ENCODE measurements at places on chromosomes 5 and 9.
A peak's percentile ranks its signal among the peaks of the same experiment; 100 is the strongest.

- DNase-seq = no peak
Observed at GRCh38 chr9:124118894-124119293, 107.3 kb downstream of the LHX2 start.

- DNase-seq = no peak
Observed at GRCh38 chr5:157381746-157382145, 78.3 kb upstream of the NIPAL4 start.

DNA sequence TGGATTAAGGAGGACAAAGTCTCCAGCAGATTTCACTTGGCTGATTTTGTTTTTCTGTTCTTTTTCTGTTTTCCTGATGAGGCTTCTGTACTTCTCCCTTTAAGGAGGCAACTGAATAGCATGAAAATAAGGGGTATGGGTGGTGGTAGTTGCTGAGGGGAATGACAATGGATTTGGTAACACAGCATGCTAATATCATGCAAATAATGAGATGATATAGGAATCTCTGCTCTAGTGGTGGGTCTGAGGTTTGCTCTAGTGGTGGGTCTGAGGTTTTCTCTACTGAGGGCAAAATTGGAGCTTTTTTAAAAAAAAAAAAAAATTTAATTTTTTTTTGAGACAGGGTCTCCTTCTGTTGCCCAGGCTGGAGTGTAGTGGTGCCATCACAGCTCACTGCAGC lies 139.7 kb downstream of the C9orf152 start:
- DNase-seq = no peak

GRCh38 chr5:1733369-1733768 lies 66.3 kb downstream of the MRPL36 start:
- DNase-seq = no peak

GRCh38 chr9:28720746-28721145 lies 1147.5 kb upstream of the C9orf72 start:
- DNase-seq = no peak

- no peak for DNase-seq
Observed at GRCh38 chr9:91897201-91897600, 52.8 kb downstream of the ROR2 start.

DNA sequence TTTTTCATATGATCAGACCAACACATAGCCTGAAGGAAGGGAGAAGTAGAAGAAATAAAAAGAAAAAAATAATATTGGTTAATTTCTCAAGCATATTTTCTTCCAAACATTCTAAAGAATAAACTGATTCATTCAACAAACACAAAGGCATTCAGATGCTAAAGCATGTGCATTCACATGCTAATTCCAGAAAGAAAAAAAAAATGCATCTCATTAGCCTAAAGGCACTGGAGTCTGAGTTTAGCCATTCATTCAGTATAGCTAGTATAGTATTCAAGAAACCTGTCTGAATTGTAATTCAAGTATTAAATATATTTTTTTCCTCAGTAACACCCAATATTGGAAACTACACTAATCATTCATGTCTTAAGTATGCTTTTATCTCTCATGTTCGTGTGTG lies 61.0 kb upstream of the FER start:
- DNase-seq = no peak

DNA sequence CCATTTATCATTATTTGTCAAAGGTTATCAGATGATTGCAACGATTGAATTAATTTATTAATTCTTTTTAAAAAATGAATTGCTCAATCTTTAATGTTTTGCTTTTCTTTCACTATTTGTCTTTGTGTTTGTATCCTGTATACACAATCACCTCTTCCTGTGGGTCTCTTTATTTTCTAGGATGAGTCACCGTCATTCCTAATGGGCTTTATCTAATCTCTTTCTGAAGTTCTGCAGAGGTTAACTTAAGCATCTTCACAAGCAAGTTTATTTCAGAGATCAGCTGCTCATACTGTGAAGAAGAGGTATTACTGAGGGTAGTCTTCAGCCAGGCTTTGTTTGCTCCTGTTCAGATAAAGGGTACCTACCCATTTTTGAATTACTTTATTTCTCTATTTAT lies 323.9 kb downstream of the NNT start:
- no peak for DNase-seq

- DNase-seq = no peak
Observed at GRCh38 chr5:179324760-179325295, 20.4 kb downstream of the ADAMTS2 start.

DNA sequence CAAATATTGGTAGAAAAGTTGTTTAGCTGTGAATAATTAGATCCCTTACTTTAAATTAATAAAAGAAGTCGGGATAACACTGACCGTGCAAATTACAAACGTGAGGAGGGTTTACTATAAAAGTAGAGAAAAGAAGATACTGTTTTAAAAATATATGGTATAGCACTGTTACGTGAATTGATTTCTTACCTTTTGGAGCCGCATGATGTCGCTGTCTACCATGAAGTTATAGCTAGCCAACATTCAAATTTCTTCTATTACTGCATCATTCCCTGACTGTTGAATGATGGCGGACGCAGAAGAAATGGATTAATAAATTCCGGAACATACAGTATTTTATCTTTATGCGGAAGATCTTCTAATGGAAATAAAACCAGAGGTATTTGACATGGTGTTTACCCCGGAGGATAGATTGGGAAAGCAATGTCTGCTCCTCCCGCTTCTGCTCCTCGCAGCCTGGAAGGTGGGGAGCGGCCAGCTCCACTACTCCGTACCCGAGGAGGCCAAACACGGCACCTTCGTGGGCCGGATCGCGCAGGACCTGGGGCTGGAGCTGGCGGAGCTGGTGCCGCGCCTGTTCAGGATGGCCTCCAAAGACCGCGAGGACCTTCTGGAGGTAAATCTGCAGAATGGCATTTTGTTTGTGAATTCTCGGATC lies at the start of gene PCDHA6:
Gene PCDHA6, plus strand, starts transcription at position 257 of the 658 bp plus-strand sequence. Its CDS starts 132 bp downstream, at position 389.
- DNase-seq = no peak

- no peak for DNase-seq
Observed at GRCh38 chr5:52817818-52818217, 30.1 kb downstream of the ITGA1 start.

- DNase-seq = no peak
Observed at GRCh38 chr9:85536076-85536475, 205.7 kb downstream of the AGTPBP1 start.

DNA sequence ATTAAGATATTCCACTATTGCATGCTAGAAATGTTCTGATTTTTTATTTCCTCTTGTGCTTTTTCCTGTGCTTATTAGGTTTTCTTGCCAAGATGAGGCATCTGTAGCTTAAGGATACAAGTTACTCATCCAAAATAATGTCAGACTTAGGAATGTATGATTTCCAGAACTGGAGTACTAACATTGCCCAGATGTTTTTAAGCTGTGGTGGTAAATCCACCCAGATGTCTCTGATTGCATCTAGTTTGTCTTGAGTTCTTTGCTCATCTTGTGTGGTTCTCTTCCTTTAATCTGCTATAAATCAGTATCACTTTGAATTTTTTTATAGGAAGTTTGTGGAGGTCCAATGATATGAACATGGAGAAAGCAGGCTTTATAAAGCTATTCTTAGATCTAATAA lies 337.5 kb upstream of the ZNF608 start:
- no peak for DNase-seq

- DNase-seq = peak; percentile 62
Observed at GRCh38 chr9:70412832-70413463, 1.5 kb downstream of the KLF9 start.

GRCh38 chr5:116622375-116623050 lies 47.9 kb upstream of the SEMA6A start:
- no peak for DNase-seq

- no peak for DNase-seq
Observed at GRCh38 chr5:178476972-178477754, 113.0 kb downstream of the COL23A1 start.

GRCh38 chr5:139747583-139748504 lies 47.8 kb upstream of the PSD2 start:
- DNase-seq = no peak

GRCh38 chr5:74665273-74665672 lies 19.8 kb upstream of the HEXB start:
- peak; percentile 29 for DNase-seq

DNA sequence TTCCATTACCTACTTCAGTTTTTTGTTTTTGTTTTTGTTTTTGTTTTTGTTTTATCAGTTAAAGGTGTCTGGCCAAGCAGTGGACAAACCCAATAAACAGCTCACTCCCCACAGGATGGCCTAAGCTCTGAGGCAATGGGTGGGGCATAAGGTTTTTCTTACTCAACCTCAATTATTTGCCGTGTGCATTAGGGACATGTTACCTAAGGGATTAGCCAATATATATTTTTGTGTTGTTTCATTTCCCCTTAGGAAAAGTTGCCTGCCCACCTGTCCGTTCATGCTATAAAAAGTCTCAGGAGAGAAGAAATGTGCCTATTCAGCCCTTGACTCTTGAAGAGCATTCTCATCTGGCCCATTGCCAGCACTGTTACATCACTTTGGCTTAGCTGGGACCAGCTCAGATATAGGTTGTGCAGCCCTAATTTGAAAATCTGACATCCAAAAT lies 7.3 kb downstream of the SH3RF2 start:
- DNase-seq = peak; percentile 51

DNA sequence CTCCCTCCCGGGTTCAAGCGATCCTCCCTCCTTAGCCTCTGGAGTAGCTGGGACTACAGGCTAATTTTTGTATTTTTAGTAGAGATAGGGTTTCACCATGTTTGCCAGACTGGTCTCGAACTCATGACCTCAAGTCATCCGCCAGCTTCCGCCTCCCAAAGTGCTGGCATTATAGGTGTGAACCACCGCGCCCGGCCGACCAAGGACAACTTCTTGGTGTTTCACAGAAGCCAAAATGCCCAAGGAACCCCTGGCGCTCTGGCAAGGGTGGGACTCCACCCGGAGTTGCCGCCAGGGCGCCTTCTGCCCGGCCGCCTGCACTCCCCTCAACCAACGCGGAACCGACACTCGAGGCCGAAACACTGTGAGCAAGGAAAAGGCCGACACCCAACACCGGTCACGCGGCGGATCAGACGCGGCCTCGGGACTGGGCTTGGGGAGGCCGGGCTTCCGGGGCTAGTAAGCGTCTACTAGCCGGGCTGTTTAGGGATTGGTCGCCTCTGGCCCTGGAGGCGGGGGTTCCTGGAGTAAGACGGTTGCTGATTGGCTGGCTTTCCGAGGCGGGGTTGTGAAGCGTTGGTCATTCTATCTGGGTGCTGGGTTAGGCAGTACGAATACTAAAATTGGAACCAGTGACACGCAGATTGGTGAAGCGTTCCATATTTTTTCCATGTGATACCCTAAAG lies 7.7 kb upstream of the CFAP157 start:
- no peak for DNase-seq

- DNase-seq = no peak
Observed at GRCh38 chr9:84271921-84272556, 68.5 kb downstream of the SLC28A3 start.

- DNase-seq = no peak
Observed at GRCh38 chr5:156762771-156763170, 87.3 kb upstream of the PPP1R2B start.

GRCh38 chr5:76082772-76083554 lies at the start of gene SV2C:
TSS of gene SV2C (plus strand) at chr5:76083383. CDS start at chr5:76131751, 48,368 bp downstream.
- DNase-seq = peak; percentile 50

- no peak for DNase-seq
Observed at GRCh38 chr5:126358525-126358924, 64.7 kb upstream of the GRAMD2B start.

GRCh38 chr9:77827104-77827784 lies 179.1 kb upstream of the GNA14 start:
- no peak for DNase-seq

DNA sequence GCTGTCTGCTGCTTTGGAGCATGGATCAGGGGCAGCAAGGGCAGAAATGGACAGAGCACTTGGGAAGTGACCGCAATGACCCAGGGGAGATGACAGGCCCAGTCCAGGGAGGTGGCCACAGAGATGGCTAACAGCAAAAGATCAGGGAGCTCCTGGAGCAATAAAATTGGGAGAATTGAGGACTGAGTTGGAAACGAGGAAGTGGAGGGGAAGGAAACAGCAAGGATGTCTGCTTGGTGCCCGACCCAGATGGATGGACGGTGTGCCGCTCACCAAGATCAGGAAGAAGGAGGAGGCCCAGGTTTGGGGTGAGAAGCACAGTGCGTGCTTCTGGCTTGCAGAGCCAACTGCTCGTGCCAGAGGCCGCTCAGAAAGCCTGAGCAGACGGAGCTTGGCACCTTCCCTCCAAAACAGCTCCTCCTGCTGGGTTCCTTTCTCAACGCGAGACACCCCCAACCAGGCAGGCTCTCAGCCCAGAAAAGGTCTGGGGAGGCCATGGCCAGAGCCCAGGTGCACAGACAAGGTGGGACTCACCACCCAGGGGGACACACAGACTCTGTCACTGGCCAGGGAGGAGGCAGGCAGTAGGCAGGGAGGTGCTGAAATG lies 1.7 kb upstream of the SLC34A1 start:
- no peak for DNase-seq

GRCh38 chr9:31065691-31066090 lies 1318.8 kb upstream of the ACO1 start:
- DNase-seq = no peak

DNA sequence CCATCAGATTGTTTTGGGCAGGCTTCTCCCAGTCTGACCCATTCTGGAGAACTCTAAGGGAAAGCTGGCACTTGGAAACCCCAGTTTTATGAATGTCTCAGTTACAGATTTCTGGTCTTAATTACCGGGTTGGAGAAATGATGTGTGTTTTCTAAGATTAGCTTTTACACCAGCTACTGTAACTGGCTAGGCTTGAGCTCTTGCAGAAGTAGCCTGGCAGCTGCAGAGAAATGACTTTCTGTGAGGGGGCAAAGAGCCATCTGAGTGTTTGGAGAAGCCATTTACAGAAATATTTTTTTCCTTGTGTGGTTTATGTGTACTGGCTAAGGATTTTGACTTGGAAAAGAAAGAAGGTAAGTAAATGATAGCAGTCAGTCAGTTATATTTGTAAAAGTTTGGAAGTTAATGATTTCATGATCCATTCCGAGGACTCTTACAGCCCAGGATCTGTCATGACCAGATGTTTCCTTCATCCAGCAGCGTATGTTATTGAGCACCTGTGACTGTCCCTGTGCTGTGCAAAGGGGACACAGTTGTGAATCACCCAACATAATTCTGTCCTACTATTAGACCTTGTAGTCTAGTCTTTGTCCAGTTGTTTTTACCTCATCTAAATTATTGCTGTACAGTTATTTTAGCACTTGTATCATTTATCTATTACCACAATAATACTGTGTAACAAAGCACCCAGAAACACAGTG lies 53.7 kb upstream of the GDNF start:
- no peak for DNase-seq

DNA sequence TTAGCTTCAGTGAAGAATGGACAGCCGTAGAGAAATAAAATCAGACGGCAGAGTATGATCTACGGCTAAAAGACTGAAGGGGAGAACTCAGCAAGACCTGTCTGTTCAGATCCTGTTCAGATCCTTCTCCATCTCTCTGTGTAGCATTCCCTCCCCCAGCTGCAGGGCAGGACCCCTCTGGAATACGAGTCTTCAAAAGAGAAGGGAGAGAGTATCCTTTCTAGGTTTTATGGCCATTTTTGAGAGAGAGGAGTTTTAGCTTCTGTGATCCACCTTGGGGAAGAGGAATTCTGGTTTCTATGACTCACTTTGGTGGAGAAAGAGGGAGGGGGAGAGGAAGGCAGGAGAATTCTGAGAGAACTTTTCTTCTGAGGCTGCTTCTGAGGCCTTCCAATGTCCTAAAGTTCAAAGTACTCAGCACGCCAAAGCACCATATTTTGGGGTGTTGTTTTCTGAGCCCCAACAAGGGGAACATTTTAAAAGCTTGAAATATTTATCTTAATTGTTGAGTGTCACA lies 194.4 kb upstream of the TLE4 start:
- DNase-seq = no peak

GRCh38 chr5:76219636-76220035 lies 136.5 kb downstream of the SV2C start:
- DNase-seq = no peak
